ENCODE measurements at places on chromosomes 7 and 10.

DNA sequence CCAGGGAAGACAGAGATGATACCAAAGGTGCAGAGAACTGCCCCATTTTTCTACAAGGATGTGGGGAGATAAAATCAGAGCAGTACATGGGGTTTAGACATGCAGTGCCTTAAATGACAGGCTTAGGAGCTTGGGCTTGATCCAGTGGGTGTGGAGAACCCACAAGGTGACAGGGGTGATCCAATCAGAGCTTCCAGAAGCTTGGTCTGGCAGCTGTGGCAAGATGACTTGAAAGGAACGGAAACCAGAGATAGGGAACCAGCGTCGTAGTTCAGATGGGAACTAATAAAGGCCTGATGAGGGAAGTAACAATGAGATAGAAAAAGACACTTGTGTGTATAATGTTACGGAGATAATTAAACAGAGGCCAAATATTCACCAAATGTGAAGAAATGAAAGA lies 80.7 kb downstream of the SLC37A3 start:
- DNase-seq, result no peak

- no peak for DNase-seq
Observed at GRCh38 chr10:79262959-79263746, 84.1 kb upstream of the PPIF start.

DNA sequence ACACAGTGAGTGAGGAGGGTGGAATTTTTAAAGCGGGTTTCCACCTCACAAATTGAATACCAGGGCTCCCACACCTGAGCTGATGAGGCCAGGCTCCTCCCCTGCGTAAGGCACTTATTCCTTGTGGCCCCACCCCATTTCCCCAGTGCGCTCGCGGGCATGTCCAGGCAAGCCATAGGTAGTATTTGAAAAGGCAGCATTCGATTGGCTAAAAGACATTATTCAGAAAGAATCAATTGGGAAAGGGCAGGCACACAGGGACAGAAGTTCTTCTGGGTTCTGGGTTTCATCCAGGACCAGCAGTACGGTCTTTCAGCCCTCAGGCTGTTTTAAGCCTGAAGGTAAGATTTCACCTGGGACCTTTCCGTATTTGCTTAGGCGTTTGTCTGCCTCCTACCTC lies 222.3 kb downstream of the BBS9 start:
- DNase-seq, result no peak

GRCh38 chr7:152176797-152177196 lies 151.3 kb downstream of the GALNT11 start:
- no peak for DNase-seq

GRCh38 chr10:88048312-88048711 lies 184.9 kb downstream of the PTEN start:
- DNase-seq, result no peak

DNA sequence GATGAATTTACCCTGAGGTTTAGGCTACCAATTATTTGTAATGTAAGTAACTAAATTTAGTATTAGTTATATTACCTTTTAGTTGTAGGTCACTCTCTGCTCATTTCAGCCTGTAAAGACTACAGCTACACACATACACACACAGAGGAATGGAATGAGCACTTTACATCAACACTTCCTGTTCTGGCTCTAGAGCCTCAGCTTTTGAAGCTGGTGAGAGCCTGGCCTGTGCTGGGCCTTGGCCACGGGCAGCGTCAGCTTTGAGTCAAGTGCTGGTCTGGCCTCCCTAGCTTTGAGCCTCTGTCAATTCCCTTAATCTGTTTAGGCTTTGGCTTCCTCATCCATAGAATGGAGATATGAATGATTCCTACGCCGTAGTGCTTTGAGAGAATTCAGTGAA lies 141.7 kb downstream of the EGFR start:
- no peak for DNase-seq

Data from femur (tissue), 1 donor.